ENCODE measurements at places on chromosomes 4 and X.

DNA sequence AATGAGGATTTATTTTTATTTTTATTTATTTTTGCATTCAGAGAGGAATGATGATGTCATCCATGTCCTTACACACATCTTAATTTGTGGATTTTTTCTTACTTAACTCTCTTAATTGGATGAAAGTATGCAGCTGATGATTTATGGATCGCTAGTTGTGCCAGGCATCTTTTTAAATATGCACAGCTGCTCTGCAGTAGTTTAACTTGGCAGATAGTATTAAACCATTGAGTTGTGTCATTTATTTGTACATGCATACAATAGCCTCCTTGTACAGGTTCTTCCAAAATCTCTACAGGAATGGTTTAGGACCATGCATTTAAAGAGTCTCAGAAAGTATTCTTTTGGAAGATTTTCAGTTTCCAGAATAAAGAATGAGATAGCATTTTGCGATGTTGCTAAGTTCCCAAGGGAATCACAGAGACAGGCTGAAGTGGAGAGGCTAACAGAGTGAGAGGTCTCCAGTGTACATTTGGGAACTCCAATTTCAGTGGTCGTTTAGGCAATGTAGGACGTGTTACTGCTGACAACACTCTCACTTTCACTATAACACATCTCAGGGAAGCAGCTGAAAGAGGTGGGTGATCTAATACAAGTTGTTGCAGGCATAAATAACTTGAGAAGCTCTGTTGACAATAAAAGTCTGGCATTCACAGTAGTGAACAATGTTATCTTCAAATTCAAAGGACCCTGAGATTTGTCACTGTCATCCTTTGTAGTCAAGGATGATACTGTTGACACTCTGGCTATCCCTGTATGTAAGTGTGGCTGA, 49.9 kb upstream of the SCRG1 start:
- DNase-seq = peak; percentile 79

GRCh38 chr4:69781458-69782418, 21.3 kb upstream of the SULT1B1 start:
- no peak for DNase-seq

DNA sequence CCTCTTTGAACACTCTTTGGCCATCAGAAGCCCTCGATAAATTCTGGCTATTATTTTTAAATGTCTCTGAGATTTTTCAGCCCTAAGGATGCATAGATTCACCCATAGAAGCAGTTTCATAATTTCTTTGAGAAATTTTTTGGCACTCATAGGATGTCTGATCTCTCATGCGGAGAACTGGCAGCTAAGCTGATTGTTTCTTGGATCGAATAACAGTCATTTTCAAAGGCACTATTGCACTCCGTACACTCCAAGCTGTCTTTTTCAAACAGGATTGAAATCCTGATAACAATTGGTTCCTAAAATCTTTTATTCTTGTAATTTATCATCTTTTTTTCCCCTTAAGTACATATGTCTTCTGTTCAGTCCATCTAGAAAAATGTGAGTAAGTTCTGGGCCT, 411.9 kb downstream of the SPOCK3 start:
- peak; percentile 1 for DNase-seq

- no peak for DNase-seq
Observed at GRCh38 chrX:152824841-152825374, 5.6 kb downstream of the CETN2 start.

DNA sequence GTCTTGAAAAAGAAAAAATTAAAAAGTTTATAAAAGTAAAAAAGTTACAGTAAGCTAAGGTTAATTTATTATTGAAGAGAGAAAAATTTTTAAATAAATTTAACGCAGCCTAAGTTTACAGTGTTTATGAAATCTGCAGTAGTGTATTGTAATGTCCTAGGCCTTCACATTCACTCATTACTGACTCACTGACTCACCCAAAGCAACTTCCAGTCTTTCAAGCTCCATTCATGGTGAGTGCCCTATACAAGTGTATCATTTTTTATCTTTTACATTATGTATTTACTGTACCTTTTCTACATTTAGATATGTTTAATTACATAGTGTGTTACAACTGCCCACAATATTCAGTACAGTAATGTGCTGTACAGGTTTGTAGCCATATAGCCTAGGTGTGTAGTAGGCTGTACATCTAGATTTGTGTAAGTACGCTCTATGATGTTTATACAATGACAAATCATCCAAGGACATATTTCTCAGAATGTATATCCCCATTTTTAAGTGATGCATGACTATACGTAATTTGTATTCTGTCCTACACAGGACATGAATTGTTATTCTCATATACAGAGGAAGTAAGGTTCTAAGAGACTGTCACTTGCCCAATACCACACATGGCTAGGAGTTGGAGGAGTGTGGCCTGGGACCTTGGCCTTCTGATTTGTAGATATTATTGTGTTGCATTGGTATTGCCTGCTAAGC, 19.5 kb upstream of the PDCL2 start:
- no peak for DNase-seq

DNA sequence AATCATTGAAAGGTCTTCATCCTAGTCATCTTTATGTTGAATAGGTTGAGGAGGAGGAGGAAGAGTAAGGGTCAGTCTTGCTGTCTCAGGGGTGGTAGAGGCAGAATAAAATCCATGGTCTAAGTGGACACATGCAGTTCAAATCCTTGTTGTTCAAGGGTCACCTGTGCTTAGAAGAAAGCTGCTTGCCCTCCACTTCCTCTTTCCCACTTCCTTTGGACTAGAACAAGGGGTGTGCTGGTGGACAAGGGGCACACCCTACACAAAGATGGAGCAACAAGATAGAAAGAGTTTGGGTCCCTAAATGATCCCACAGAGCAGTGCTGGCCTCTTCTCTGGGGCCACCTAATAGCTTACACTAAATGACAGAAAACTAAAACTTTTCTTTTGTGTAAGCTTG, 47.9 kb downstream of the HSD17B13 start:
- DNase-seq = no peak

GRCh38 chr4:79155336-79155735, 170.5 kb downstream of the NAA11 start:
- peak; percentile 74 for DNase-seq

DNA sequence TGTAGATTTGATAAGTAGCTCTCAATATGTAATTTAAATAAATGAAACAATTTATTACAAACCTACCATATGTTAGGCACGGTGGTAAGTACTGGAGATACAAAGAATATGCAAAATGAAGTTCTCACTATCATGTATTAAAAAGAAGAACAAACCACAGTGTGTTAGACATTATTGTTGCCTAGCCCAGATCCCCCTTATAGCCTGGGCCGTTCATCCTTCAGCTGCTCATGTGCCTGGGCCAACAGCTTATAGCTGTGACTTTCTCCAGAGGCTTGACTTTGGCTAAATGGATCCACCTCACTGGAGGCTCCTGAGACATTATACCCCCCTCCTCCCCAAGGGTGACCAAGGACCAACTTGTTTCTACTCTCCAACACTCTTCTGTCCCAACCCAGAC, 29.8 kb upstream of the CCNG2 start:
- DNase-seq = no peak

GRCh38 chrX:73647632-73648322, 84.8 kb downstream of the CHIC1 start:
- no peak for DNase-seq

DNA sequence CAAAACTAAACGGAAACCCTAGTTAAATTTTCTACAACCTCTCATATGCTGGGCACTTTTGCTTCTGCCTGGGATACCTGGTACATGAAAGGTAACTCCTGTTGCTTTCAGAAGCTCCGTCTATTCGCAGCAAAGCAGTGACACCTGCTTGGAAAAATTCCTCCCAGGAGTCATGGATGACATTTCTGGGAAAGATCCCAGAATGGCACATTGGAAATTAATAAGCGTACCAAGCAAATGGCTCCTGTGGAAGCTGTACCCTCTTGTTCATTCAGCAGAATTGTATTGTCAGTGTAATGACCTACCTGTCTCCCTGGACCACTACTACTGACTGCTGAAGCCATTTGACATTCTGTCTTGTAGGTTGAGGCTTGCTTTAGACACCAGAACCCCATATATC, 349.7 kb upstream of the NOCT start:
- DNase-seq = no peak

- DNase-seq = no peak
Observed at GRCh38 chr4:108991551-108992328, 228.9 kb upstream of the ETNPPL start.

DNA sequence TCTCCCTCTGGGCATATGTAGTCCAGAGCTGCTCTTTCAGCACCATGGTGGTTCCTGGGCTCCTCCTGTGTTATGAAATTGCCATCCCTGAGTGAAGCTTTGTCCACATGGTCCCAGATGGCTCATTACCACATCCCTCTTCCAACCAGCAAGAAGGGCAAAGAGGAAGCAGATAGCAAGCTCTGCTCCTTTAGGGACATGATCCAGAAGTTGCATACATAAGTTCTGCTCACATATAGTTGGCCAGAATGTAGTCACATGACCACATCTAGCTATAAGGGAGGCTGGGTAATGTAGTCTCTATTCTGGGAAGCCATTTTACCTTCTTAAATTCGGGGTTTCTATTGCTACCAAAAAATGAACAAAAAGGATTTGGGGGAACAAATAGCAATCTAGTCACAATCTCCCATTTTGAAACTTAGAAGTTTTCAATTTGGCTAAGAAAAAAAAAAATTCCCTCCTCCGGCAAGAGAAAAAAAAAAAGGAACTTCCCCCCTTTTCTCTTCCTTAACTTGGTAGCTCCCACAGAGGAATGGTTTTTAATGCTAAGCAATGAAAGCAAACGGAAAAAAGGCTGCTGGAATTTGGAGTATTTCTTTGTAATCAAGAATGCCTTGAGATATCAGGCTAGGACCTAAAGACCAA, 88.2 kb upstream of the USP9X start:
- peak; percentile 93 for DNase-seq
